ENCODE measurements at places on chromosomes 12 and 14.

DNA sequence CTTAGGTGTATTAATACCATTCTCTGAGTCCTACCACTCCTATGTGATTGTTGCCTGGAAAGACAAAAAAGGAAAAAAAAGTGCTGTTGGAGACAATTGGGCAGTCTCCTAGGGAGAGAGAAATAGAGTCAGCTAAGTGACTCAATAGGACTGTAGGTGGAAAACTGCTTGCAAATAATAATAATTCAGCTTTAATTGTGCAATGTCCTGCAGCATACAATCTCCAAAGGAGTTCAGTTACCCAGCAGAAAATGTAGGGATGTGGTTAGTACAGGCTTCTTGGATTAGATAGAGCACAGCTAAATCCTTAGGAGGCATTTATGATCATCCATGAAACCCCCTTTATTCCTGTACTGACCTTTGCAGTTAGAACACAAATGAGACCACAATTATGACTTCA lies 3.0 kb upstream of the SRSF9 start:
- DNase-seq: no peak

- DNase-seq: no peak
These were observed 11.9 kb downstream of the PRDM4 start for GRCh38 chr12:107749083-107749482.

DNA sequence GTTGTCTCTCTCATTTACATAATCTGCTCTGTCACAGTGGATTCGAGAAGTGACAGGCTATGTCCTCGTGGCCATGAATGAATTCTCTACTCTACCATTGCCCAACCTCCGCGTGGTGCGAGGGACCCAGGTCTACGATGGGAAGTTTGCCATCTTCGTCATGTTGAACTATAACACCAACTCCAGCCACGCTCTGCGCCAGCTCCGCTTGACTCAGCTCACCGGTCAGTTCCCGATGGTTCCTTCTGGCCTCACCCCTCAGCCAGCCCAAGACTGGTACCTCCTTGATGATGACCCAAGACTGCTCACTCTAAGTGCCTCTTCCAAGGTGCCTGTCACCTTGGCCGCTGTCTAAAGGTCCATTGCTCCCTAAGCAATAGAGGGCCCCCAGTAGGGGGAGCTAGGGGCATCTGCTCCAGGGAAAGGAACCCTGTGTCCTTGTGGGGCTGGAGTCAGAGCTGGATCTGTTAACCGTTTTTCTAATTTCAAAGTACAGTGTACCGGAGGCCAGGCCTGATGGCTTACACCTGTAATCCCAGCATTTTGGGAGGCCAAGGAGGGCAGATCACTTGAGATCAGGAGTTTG lies 5.1 kb downstream of the ERBB3 start:
- no peak for DNase-seq

GRCh38 chr14:90354551-90355298 lies 23.0 kb upstream of the NRDE2 start:
- no peak for DNase-seq

- no peak for DNase-seq
These were observed 903.1 kb downstream of the BCL11B start for GRCh38 chr14:98368916-98369315.

- no peak for DNase-seq
These were observed 1.9 kb downstream of the MNAT1 start for GRCh38 chr14:60736494-60736893.

DNA sequence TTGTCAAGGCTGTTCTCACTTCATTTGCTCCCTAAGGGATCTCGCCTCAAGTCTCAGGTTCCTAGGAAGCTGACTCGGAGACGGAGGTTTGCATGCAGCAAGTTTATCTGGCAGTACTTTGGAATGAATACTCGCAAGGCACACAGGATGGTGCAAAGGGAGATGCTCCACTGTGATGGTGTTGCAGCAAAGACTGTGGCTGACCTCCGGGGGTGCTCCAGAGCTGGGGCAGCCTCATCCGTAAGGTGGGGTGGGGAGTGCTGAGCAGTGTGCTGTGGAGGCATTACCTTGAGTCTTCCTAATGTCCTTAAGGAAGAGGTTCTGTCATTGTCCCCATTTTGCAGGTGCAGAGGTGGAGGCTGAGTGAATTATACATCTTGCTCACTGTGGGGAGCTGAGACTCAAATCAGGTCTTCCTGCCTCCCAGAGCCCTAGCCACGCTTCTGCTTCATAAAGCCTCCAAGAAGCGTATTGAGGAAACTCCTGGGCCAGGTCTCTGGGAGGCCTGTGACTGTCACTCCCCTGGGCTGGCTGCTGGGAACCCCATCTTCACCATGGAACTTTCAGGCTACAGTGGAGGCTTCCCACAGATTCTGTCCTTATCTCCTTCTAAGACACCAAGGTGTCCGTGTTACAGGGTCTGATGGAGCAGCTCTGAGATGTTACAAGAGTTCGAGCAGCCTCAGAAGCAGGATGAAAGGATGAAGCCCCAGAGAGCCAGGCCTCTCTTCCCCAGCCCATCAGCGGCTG lies 39.5 kb downstream of the GALNT16 start:
- no peak for DNase-seq

DNA sequence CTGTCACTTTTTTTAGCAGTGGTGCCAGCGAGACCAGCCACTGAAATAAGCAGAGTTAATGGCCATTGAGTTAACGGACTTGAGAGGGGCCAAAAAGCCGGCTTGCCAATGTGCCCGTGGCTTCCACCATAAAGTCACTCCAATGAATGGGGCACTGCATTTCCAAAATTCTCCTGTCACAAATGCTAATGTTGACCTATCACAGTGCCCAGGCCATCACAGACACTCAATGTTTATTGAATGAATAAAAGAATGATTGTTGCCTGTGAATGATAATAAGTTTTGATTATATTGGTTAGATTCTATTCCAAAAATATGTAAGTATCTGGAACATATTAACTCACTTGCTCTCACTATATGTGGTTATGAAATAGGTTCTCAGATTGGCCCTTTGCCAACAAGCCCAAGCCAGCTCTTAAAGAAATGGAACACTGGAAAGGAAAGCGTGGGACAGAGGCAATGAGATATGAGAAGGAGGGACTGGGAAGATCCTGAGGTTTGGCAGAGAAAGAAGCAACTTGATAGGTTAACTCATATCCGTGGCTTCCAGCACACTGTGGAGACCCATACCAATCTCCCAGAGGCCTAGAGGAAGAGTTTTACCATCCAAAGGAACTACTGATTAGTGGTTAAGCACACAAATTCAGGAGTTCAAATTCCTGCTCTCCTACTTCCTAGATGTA lies 108.7 kb downstream of the BTG1 start:
- no peak for DNase-seq

DNA sequence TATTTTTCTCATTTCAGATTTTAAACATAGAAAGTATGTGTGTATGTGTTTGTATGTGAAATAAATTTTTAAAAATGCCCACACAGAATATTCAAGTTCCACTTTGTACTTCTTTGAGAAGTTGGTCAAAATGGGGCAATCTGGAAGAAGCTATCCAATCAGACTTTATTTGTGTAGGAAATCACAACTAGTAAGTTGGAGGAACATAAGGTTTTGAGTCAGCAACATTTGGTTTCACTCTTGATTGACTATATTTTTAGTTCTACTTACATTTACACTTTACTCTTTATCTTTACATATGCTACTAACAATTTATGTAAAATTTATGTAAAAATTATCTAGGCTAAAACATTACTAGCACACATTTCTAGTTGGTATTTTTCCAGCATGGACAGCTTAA lies 128.1 kb downstream of the ATXN7L3B start:
- no peak for DNase-seq

DNA sequence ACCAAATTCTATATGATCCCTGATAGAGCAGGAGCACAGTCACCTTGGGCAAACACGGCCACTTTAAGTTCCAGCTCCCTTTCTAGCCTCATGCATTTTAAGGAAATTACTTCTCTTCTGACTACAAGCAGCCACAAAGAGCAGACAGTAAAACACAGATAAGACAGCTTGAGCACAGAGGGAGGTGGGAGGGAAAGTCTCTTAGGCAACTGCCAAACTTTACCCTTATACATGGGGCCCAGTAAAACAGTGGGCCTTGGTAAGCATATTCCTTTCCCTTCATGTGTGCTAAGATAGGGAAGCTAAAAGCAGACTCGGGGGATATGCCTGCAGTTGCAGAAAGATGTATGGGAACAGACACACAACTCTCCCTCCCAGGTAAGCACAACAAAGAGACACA lies 235.9 kb downstream of the CPNE8 start:
- DNase-seq: no peak

DNA sequence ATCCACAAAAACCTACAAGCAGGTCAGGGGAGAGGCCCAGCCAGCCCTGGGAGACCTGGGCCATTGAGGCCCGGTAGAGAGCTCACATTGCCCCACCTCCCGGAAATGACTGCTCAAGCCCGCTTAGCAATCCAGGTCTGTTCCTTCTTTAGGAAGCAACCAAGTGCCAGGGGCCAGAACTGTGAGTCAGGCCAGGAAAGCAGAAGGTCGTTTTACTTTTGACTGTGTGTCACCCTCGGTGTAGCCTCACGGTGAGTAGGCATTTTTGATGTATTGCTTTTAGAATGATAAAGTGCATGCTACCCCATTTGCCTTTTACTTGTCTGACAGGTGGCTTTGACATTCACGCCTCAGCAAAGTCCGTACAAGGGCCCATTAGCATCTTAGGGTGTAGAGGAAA lies 25.4 kb upstream of the PWP1 start:
- no peak for DNase-seq

GRCh38 chr12:3604286-3604685 lies 113.3 kb downstream of the PRMT8 start:
- no peak for DNase-seq

DNA sequence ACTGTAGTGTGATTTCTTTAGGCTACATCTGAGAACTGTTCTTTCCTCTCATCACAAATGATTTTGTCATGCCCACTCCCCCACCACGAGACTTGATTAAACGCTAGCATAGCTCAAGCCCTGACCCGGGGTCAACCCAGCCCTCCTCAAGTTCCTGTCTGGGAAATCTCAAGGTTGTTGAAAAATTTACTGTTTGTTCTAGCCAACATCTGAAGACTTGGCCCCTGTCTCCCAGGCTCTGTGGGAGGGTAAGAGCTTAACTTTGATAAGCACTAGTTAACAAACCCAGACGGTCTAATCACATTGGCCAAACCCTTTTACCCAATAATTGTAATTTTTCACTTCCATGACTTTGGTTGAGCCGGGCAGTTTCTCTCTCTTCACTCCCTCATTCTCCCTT lies 86.2 kb upstream of the AMIGO2 start:
- DNase-seq: no peak

- DNase-seq: peak; percentile 99
These were observed 315 bp upstream of the CCDC85C start for GRCh38 chr14:99604278-99604765.

DNA sequence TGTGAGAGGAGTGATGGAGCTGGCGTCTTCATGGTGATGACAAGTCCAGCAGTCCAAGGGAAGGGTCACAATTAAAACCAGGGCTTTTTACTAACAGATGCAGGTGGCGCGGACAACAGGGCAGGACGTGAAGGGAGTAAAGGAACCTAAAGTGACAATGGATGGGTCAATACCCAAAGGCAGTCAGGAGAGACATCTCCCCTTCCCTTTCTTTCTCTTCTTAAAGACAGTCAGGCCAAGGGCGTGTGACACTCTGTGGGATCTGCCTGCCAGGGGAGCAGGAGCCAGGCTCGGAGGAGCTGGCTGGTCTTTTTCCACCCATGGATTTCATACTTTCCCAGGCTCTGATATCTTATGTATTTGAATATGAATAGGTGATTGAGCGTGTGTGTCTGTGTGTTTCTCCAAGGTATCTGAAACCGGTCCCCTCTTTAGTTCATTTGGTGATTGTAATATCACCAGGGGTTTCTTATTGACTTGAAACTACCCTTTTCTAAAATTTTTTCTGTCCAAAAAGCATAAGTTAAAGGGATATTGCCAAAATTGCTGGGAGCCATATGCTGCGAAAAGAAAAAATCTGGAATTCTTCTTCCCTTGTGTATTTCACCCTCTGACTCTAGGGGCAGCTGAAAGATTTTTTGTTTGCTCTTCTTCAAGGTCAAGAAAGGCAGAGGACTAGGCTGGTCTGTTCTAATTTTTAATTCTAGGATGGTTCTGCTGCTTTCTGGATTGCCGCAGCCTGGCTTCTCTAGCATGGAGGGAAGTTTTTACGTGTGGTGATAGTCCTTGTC lies 61.8 kb downstream of the FBXL14 start:
- no peak for DNase-seq

DNA sequence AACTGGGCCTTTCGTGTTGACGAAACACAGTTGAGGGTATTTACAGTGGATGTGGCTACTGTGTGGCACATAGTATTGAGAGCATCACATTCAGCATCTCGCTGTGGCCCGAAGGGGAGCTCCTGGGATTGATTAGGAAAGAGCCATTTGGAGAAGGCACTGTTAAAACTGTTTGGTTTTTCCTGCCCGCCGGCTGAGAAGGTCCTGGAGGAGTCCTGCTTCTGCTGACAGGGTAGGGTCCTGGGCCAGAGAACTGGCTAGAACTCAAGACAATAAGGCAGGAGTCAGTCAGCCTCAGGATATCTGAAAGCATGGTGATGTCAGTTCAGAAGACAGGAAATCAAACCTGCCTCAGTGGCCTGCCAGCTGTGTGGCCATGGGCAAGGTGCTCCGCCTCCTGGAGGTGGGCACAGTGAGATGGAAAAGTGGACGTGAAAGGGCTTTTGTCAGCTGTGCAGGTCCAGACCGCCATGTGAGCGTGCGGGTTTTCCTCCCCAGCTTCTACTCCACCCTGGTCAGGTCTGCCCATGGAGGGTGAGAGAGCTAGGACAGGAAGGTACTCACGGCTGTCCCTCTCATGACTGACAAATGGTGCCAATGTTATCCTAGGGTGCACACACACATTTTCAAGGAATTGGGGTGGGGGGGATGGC lies 92.3 kb downstream of the NTF3 start:
- DNase-seq: no peak

DNA sequence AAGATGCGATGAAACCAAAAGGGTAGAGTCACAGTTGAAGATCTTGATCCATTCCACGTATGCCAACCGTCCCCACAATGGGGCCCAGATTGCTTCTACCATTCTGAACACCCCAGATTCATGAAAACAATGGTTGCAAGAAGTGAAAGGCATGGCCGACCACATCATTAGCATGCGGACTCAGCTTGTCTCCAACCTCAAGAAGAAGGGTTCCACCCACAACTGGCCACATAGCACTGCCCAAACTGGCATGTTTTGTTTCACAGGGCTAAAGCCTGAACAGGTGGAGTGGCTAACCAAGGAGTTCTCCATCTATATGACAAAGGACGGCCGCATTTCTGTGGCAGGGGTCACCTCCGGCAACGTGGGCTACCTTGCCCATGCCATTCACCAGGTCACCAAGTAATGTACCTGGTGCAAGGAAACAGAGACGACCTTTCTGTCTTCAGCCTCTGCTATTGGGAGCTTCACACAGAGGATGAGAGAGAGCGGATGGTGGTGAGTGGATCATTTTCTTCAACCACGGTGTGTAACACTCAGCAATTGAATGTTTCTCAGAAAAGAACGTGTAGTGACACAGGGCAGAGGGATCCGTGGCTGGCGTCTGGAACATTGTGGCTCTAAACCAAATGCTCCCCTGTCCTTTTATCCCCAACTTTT lies 26.8 kb upstream of the CLEC2D start:
- no peak for DNase-seq

DNA sequence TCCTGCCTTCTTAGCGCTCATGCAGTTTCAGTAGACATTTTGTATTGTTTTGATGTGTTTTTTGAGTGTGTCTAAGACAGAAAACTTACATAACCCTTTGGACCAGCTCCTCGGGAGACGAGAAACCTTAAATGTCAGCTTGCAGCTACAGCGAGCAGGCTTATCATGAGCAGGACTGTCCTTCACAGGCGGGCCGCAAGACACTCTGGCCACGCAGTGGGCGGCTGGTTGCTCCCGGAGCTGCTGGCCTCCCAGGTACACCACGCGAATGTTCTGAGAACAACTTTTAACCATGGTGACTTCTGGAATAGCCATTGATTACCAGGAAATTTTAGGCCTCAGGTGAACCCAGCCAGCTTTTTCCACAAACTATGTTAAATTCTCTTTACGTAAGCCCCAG lies 164.1 kb upstream of the DIO3 start:
- no peak for DNase-seq
